ENCODE measurements at places on chromosomes 7 and 10. TPM values are rescaled to one million over a fixed set of nuclear protein-coding genes. Genes with fewer than 3 reads are reported as not detected.

The IRF5 gene
- total RNA-seq: 12.8 TPM

The MGMT gene
- total RNA-seq: 6.6 TPM

The HOXA2 gene
- 1.4 TPM for total RNA-seq

The HIP1 gene
- 21.7 TPM for total RNA-seq

The STEAP1B gene
- total RNA-seq: 0.30 TPM

The PCDH15 gene
- total RNA-seq: not detected

The CLDN3 gene
- total RNA-seq: 1.8 TPM

The SLC13A1 gene
- not detected for total RNA-seq

The PKD2L1 gene
- total RNA-seq: 0.15 TPM

The DIP2C gene
- 7.6 TPM for total RNA-seq

The ABCB1 gene
- 0.09 TPM for total RNA-seq

The FLNC gene
- 4.9 TPM for total RNA-seq

The LRRD1 gene
- total RNA-seq: not detected

The GNAT3 gene
- not detected for total RNA-seq

The LLCFC1 gene
- not detected for total RNA-seq

The ZNF736 gene
- total RNA-seq: 0.01 TPM

The FAM131B gene
- 0.36 TPM for total RNA-seq

The CTAGE4 gene
- not detected for total RNA-seq

The KNDC1 gene
- 3.2 TPM for total RNA-seq

The VPS37D gene
- 5.5 TPM for total RNA-seq

The PRPS1L1 gene
- not detected for total RNA-seq

The CPA5 gene
- not detected for total RNA-seq

The GPR141 gene
- total RNA-seq: not detected

The LRRTM3 gene
- not detected for total RNA-seq

The TUBB8 gene
- total RNA-seq: 0.11 TPM

The C7orf33 gene
- total RNA-seq: not detected

The PON3 gene
- 29.1 TPM for total RNA-seq

The CEP55 gene
- 56.8 TPM for total RNA-seq

The OR2A12 gene
- not detected for total RNA-seq

The ZNF107 gene
- total RNA-seq: 2.3 TPM

The CDCA7L gene
- 17.8 TPM for total RNA-seq

The GIMAP1 gene
- not detected for total RNA-seq

The C10orf53 gene
- total RNA-seq: not detected

The ZNF479 gene
- not detected for total RNA-seq

The OPN1SW gene
- total RNA-seq: not detected

The THNSL1 gene
- 4.4 TPM for total RNA-seq

The GPR15LG gene
- total RNA-seq: not detected

The MRPS24 gene
- 256 TPM for total RNA-seq

The OR2A1 gene
- not detected for total RNA-seq

The OR13A1 gene
- not detected for total RNA-seq

The EVX1 gene
- total RNA-seq: not detected

The FAM171A1 gene
- total RNA-seq: 27.0 TPM

The PSPH gene
- total RNA-seq: 27.6 TPM

All from A549 treated with DMSO at 1 μM for 4 hours (cell line).